ENCODE measurements at places on chromosomes 7 and 10.

- DNase-seq = no peak
These were observed 39.7 kb downstream of the DNAJB12 start for GRCh38 chr10:72315054-72315453.

- DNase-seq = no peak
These were observed 9.3 kb upstream of the ZC3HAV1L start for GRCh38 chr7:139044813-139045794.

DNA sequence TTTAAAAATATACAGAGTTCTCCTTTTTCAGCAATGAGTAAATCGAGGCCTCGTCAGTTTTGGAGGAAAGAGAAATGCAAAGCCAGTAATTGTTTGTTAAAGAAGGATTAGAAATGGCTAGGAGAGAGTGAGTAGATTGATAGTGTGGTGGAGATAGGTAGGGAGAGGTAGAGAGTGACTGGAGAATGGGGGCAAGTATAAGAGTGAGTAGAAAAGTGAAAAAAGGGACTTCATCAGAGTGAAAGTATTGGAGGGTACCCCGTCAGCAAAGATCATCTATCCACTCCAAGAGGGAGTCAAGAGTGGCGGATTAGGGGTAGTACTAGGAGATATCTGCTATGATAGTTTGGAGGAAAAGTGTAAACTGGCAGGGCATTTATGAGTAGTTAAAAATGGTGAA lies 9.2 kb upstream of the ANKRD2 start:
- DNase-seq = no peak

GRCh38 chr10:17609523-17610079 lies 7.6 kb downstream of the HACD1 start:
- DNase-seq = no peak

DNA sequence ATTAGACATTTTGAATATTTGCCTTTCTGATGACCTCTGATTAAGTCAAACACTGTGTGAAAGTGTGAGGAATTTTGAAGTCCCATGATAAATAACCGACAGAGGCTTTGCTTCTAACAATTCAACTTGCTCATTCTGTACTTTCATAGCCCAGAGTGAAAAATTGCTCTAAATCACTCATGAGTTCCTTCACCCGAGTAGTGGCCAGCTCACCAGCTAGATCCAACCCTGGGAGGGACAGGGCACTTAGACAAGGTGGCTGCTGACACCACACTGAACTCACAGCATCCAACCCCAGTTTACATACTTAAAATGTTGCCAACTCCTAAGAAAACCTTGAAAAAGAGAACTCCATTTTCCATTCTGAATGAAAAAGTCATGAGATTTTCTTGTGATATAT lies 80.0 kb upstream of the LYZL1 start:
- DNase-seq = no peak

DNA sequence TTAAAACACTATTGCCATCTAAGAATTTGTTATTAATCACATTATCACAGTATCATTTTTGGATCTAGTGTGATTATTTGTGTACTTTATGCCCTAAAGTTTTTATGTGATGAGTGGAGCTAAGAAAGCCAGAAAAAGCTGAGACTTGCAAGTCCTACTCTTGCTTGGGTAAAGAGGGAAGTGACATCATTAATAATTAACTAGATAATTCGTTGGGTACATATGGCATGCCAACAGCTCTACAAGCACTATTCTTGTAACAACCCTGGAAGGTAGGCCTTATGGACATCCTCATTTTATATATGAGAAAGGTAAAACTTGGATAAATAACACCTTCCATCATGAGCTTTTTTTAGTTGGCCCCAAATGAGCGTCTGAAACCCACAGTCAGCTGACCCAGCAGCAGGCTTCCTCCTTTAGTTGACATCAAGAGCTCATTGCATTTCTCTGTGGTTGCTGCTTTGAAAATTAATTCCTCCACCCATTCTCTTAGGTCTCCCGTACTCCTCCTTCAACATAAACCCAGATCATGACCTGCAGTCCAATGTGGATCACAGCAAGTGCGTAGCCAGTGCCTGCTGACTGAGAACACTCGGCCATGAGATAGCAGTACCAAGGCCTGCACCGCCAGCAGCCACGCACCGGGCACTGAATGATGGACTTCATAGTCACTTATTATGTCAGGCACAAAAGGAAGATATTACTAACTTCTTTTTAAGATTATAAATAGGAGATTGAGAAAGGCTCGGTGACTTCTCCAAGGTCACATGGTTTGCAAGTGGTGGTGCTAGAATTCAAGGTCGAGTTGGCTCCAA lies 292.0 kb upstream of the AOAH start:
- no peak for DNase-seq
